ENCODE measurements at places on chromosomes 12 and 14. TPM values are rescaled to one million over a fixed set of nuclear protein-coding genes. Genes with fewer than 3 reads are reported as not detected.
A peak's percentile ranks its signal among the peaks of the same experiment; 100 is the strongest.

- no peak for DNase-seq
Measured at GRCh38 chr12:132899033-132899432, 11.6 kb upstream of the CHFR start.

The LRCOL1 gene
- 0.49 TPM for total RNA-seq

DNA sequence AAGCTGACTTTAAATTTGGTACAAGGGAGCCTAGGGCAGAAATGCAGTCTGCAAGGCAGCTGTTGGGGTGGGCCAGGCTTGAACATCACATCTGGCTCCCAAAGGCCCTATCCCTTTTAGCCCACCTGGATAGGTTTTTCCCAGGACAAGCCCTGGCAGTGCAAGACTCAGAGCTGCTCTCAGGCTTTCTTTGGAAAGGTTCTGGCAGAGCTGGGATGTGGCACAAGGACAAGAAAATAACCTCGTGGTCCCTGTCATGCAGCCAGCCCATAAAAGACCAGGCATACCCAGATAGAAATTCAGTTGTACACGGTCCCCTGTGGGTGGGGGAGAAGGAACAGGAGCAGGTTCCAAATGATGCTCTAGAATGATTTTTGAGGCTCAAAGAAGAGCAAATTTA lies 206.9 kb downstream of the TTC7B start:
- peak; percentile 84 for DNase-seq

DNA sequence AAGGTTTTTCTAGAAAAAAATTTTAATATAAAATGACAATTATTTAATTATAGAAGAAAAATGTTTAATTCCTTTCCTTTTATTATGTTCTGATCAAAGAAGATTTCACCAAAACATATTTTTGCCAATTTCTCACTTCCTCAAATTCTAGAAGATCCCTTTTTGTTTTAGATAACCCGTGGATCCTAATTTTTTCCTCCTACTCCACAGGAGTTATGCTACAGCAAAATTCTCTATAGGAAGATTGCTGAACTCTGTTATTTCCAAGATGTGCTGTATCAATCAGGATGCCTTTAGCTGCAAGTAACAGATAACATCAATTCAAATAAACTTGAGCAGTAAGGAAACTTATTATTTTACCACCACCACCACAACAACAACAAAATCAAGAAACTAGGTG lies 3.8 kb upstream of the SNX6 start:
- no peak for DNase-seq

DNA sequence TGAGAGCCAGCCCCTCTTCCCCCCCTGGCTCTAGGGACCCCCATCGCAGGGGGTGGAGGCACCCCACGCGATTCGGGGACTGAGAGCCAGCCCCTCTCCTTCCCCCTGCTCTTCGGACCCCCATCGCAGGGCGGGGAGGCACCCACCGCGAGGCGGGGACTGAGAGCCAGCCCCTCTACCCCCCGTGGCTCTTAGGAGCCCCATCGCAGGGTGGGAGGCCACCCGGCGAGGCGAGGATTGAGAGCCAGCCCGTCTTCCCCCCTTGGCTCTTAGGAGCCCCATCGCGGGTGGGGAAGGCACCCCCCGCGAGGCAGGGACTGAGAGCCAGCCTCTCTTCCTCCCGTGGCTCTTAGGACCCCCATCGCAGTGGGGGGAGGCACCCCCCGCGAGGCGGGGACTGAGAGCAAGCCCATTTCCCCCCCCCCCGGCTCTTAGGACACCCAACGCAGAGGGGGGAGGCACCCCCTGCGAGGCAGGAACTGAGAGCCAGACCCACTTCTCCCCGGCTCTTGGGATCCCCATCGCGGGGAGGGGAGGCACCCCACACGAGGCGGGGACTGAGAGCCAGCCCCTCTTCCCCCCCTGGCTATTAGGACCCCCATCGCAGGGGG lies 45.6 kb downstream of the DDX11 start:
- DNase-seq: no peak

- DNase-seq: no peak
Measured at GRCh38 chr14:70711451-70711850, 69.7 kb downstream of the TTC9 start.

- no peak for DNase-seq
Measured at GRCh38 chr12:85283560-85283959, 3.5 kb downstream of the ALX1 start.

All from sigmoid colon (tissue), 7 donors.